Effector memory CD4-positive, alpha-beta T cell (primary cell): ENCODE measurements at places on chromosomes 5 and 9.

DNA sequence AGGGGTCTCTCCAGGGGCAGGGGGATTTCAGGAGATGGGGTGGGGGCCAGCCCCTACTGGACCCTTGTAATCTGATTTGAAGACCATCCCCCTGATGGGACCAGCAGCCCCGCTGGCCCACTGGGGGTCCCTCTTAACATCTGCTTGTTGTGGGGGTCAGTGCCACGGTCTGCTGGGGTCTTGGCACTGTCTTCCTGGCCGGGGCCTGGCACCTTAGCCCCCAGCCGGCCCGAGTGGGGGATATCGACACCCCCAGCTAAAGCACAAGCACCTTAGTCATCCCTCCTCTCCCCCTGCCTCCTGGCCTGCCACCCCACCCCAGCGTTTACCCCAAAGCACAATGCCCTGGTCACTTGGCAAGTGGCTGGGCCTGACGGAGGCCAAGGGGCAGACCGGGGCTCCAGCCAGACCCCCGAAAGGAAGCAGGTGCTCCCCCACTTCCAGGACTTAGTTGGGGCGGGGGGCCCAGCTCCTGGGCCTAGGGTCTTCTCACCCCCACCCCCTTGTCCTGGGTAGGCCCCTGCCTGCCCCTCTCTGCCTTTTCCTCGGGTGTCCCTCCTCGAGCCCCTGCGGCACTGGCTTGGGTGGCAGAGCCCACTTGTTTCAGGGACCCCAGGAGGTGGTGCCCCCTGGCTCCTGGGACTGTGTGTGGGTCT lies 1.4 kb upstream of the NFX1 start:
- no peak for DNase-seq
- no peak overlapping the region for H3K4me3 ChIP-seq
- peaks cover 3% of the 10 kb centered on the region for H3K36me3 ChIP-seq
- peak overlapping the region; percentile 96 for H3K27ac ChIP-seq
- no peaks in the 10 kb centered on the region for H3K27me3 ChIP-seq

GRCh38 chr9:115923410-115923809 lies 230.2 kb upstream of the PAPPA start:
- no peak overlapping the region for H3K27ac ChIP-seq
- H3K27me3 ChIP-seq: no peaks in the 10 kb centered on the region
- no peak for DNase-seq
- H3K4me1 ChIP-seq: no peaks in the 10 kb centered on the region
- H3K36me3 ChIP-seq: no peaks in the 10 kb centered on the region

DNA sequence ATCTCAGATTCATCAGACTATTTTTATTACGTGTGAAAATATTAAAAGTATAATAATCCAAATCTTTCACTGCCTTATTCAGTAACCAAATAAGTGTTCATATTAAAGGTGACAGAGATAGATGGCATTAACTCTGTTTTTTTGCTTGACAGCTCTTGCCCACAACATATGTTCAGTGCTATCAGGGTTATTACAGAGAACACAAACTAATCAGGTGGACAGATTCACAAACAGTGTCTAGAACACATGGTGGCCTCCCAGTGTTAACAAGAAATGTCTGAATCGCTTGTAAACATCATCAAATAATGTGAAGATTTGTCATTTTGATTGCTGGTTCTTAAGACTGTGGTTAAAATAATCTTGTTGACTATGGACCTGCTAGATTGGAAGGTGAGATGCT lies 609.1 kb upstream of the GRAMD2B start:
- no peak overlapping the region for H3K4me3 ChIP-seq
- H3K4me1 ChIP-seq: no peaks in the 10 kb centered on the region
- no peaks in the 10 kb centered on the region for H3K36me3 ChIP-seq
- no peak for DNase-seq
- H3K27me3 ChIP-seq: no peaks in the 10 kb centered on the region

DNA sequence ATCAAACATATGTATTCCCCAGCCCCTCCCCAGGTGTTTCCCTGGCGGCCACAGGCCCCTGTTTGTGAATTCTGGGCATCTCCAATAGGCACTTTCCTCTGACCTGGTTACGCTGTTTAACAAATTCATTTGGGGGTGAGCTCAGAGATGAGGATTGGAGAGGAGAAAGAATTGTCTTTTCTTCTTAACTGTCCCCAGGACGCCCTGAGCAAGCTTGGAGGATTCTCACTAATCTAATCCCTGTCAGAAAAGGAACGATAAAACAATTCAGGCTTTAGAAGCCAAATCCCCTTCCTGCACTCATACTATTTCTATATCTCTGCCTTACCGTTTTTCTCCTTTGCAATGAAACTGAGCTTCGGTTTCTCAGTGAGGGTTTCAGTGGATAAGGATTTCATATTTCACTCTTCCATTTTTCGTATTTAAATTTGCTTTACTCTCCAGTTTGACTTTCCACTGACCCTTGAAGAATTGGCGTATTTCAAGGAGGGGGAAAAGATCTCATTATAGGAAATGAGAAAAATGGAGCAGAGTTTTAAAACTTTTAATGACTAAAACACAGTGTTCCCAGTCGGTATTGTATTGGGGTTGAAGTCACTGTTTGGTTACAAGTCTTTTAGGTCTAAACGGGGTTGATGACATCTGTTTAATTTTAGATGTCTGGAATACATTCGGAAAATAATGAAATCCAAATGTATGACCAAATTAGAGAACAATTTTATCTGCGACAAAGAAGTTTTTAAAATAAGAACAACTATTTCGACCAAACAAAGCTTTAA lies 180.1 kb downstream of the MACROH2A1 start:
- no peak overlapping the region for H3K4me3 ChIP-seq
- no peaks in the 10 kb centered on the region for H3K36me3 ChIP-seq
- no peaks in the 10 kb centered on the region for H3K4me1 ChIP-seq
- no peak for DNase-seq

- no peak overlapping the region for H3K4me3 ChIP-seq
- no peak overlapping the region for H3K27ac ChIP-seq
- DNase-seq: no peak
- no peaks in the 10 kb centered on the region for H3K36me3 ChIP-seq
- no peaks in the 10 kb centered on the region for H3K27me3 ChIP-seq
These were observed 347.5 kb upstream of the CCNG1 start for GRCh38 chr5:163089926-163090325.

GRCh38 chr9:109934136-109934856 lies 154.3 kb downstream of the PALM2AKAP2 start:
- H3K27ac ChIP-seq: no peak overlapping the region
- H3K27me3 ChIP-seq: no peaks in the 10 kb centered on the region
- peaks cover 2% of the 10 kb centered on the region for H3K4me1 ChIP-seq
- no peaks in the 10 kb centered on the region for H3K36me3 ChIP-seq

GRCh38 chr9:88559661-88560060 lies 24.7 kb downstream of the NXNL2 start:
- H3K4me3 ChIP-seq: no peak overlapping the region
- H3K27me3 ChIP-seq: no peaks in the 10 kb centered on the region
- H3K27ac ChIP-seq: no peak overlapping the region
- DNase-seq: no peak

- DNase-seq: no peak
- H3K4me1 ChIP-seq: peaks cover 2% of the 10 kb centered on the region
- no peaks in the 10 kb centered on the region for H3K27me3 ChIP-seq
- no peak overlapping the region for H3K4me3 ChIP-seq
- H3K36me3 ChIP-seq: no peaks in the 10 kb centered on the region
These were observed 9.7 kb upstream of the SUSD3 start for GRCh38 chr9:93048566-93049448.

GRCh38 chr5:31033295-31033694 lies 160.2 kb upstream of the CDH6 start:
- H3K4me3 ChIP-seq: no peak overlapping the region
- no peaks in the 10 kb centered on the region for H3K4me1 ChIP-seq
- no peak for DNase-seq
- no peaks in the 10 kb centered on the region for H3K36me3 ChIP-seq
- H3K27ac ChIP-seq: no peak overlapping the region

DNA sequence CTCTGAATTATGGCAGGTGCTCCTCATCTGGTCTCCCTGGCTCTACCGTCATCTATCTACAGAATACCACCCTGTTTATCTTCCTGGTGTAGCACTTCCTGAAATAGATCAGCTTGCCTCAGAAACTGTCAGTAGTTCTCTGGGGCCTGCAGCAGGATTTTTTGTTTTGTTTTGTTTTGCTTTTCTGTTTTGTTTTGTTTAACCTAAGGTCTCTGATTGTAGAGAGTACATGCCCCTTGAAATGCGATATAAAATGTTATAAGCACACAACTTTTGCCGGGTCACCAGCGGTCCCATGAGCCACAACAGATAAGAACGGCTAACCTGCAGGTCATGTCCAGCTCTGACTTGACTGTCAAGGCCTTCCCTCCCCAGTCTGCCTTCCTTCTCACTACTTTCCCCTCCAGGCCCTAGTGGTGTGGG lies 26.6 kb upstream of the CREBRF start:
- no peak for DNase-seq
- H3K4me3 ChIP-seq: no peak overlapping the region

- H3K27me3 ChIP-seq: no peaks in the 10 kb centered on the region
- H3K27ac ChIP-seq: peak overlapping the region; percentile 51
- no peak for DNase-seq
- H3K36me3 ChIP-seq: peaks cover 18% of the 10 kb centered on the region
These were observed 17.8 kb downstream of the EEIG1 start for GRCh38 chr9:127963041-127963358.

- peaks cover 42% of the 10 kb centered on the region for H3K4me1 ChIP-seq
- DNase-seq: peak; percentile 27
- no peaks in the 10 kb centered on the region for H3K36me3 ChIP-seq
- H3K27ac ChIP-seq: no peak overlapping the region
These were observed 2.9 kb downstream of the NR4A3 start for GRCh38 chr9:99824378-99825171.

- no peak for DNase-seq
- no peaks in the 10 kb centered on the region for H3K27me3 ChIP-seq
- H3K4me3 ChIP-seq: no peak overlapping the region
- no peak overlapping the region for H3K27ac ChIP-seq
These were observed 151.4 kb downstream of the COL23A1 start for GRCh38 chr5:178438796-178439195.

GRCh38 chr9:138098116-138098907 lies 220.7 kb downstream of the CACNA1B start:
- H3K36me3 ChIP-seq: no peaks in the 10 kb centered on the region
- DNase-seq: no peak
- H3K4me1 ChIP-seq: no peaks in the 10 kb centered on the region

DNA sequence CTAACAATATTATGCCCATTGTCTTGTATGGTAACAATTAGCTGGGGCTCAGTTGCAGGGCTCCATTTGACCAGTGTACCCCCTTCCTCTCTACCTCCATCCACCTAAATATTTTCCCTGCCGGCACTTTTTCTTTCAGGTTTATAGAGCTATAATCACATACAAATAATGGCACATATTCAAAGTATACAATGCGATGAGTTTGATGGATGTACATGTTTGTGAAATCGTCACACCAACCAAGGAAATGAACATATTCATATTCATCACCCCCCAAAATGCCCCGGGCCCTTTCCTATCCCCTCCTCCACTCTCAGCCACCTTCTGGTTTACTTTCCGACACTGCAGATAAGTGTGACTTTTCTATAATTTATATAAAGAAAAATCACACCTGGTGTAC lies 351.5 kb downstream of the GADD45G start:
- no peaks in the 10 kb centered on the region for H3K27me3 ChIP-seq
- no peaks in the 10 kb centered on the region for H3K4me1 ChIP-seq
- DNase-seq: no peak
- no peak overlapping the region for H3K27ac ChIP-seq
- no peak overlapping the region for H3K4me3 ChIP-seq

GRCh38 chr9:87729246-87729645 lies 3.3 kb downstream of the CTSL start:
- H3K27ac ChIP-seq: no peak overlapping the region
- peaks cover 3% of the 10 kb centered on the region for H3K4me1 ChIP-seq
- H3K27me3 ChIP-seq: no peaks in the 10 kb centered on the region
- H3K4me3 ChIP-seq: no peak overlapping the region
- H3K36me3 ChIP-seq: no peaks in the 10 kb centered on the region

GRCh38 chr5:939368-939767 lies 46.7 kb downstream of the TRIP13 start:
- H3K27me3 ChIP-seq: no peaks in the 10 kb centered on the region
- DNase-seq: no peak
- no peaks in the 10 kb centered on the region for H3K4me1 ChIP-seq
- H3K4me3 ChIP-seq: no peak overlapping the region

GRCh38 chr9:4997196-4997595 lies 12.1 kb downstream of the JAK2 start:
- H3K27ac ChIP-seq: no peak overlapping the region
- no peaks in the 10 kb centered on the region for H3K4me1 ChIP-seq
- H3K27me3 ChIP-seq: no peaks in the 10 kb centered on the region
- H3K4me3 ChIP-seq: no peak overlapping the region
- peaks cover 8% of the 10 kb centered on the region for H3K36me3 ChIP-seq
- DNase-seq: no peak

GRCh38 chr9:28318515-28318914 lies 745.2 kb upstream of the C9orf72 start:
- no peaks in the 10 kb centered on the region for H3K27me3 ChIP-seq
- H3K36me3 ChIP-seq: no peaks in the 10 kb centered on the region
- no peaks in the 10 kb centered on the region for H3K4me1 ChIP-seq
- H3K4me3 ChIP-seq: no peak overlapping the region

- no peaks in the 10 kb centered on the region for H3K36me3 ChIP-seq
- H3K4me1 ChIP-seq: no peaks in the 10 kb centered on the region
- H3K4me3 ChIP-seq: no peak overlapping the region
- no peak for DNase-seq
- no peak overlapping the region for H3K27ac ChIP-seq
These were observed 123.0 kb upstream of the GRIN3A start for GRCh38 chr9:101861472-101861871.

- DNase-seq: no peak
- H3K4me1 ChIP-seq: peaks cover 35% of the 10 kb centered on the region
- no peak overlapping the region for H3K4me3 ChIP-seq
These were observed 28.4 kb downstream of the PRRC2B start for GRCh38 chr9:131422241-131422792.

DNA sequence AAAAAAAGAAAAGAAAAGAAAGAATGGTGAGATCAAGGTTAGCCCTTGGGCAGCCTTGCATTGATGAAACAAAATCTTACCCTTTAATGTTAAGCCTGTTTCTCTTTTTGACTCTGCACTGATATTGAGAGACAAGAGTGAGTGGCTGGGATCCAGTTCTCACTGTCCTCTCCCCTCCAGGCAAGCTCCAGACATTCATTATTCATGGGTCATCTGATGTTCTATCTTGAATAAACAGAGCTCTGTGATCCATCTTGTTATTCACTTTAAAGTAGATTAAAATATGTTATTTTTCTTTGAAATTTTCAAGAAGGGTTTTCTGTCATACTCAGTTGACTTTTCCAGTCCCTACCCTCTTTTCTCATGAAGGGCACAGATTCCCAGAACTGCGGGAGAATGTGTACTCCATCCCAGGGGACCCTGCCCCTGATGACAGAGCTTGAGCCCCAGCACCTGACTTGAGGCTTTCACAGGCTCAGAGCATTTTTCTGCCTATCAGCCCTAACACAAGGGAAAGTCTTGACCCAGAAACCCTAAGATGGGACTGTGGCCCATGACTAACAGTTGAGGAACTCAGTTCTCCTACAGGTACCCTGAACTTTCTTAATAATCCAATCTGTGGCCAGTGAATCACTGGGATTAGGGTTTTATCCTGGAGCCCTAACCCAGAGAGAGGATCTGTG lies 24.1 kb downstream of the ACTL7B start:
- no peak overlapping the region for H3K4me3 ChIP-seq
- no peaks in the 10 kb centered on the region for H3K36me3 ChIP-seq
- no peak overlapping the region for H3K27ac ChIP-seq
- no peaks in the 10 kb centered on the region for H3K27me3 ChIP-seq
- no peak for DNase-seq
- no peaks in the 10 kb centered on the region for H3K4me1 ChIP-seq
